ENCODE measurements at places on chromosomes 1 and 21.

- no peak for DNase-seq
Measured at GRCh38 chr1:207890136-207890738, 20.7 kb downstream of the CD34 start.

DNA sequence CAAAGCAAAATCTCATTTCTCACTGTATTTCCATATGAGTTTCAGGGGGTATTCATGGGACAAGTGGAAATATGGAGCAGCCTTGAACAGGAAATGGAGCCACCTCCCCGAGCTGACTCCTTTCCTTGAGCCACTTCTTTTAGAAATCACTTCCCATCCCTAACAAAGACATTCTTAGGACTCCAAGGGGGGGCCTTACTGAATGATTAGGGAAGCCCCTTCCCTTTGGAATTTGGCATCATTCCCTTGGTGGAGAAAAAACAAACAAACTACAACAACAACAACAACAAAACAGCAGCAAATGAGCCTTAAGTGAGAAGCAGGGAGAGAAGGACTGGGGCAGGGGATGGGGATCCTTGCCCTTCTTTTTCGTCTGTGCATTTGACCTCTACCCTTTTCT, 278.3 kb downstream of the ZNF648 start:
- DNase-seq: no peak

GRCh38 chr1:170415710-170416372, 116.1 kb upstream of the GORAB start:
- DNase-seq: no peak

- DNase-seq: no peak
Measured at GRCh38 chr1:4554271-4554865, 100.0 kb upstream of the AJAP1 start.

- no peak for DNase-seq
Measured at GRCh38 chr1:102851616-102852015, 256.7 kb downstream of the COL11A1 start.

- DNase-seq: no peak
Measured at GRCh38 chr1:200415227-200415626, 5.4 kb upstream of the ZNF281 start.

DNA sequence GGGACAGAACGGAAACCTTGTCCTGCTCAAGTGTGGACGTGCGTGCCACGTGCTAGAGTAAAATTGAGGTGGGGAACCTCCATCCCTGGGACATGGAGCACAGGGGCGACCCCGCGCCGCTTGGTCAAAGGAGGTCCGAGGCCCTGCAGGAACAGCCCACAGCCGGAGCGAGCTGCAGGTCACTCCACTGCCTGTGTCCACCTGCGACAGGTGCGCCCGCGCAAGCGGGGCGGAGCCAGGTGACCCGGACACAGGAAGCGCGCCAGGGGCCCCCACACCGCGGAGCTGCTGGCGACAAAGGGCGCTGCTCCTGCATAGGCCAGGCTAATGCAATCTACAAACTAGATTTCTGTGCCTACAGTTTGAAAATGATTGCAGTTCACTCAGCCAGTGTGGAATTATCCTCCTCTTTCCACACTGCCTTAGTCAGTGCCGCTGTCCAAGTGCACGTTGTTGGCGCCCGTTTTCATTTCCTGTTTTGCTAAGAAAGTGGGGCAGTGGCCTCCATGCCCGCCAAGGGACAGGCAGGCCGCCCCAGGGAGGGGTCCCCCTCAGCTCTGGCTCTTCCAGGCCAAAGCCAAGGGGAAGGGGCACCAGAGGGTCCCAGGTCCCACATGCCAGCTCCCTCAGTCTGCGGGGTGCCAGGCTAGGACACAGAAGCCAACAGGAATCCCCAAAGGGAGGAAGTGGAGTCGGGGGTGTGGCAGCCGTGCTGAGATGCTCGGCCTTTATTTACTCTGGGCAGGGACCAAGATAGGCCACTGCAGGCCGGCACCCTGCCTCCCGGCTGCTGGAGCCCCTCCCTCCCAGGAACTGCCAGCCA, 4.3 kb upstream of the NADK start:
- DNase-seq: no peak

DNA sequence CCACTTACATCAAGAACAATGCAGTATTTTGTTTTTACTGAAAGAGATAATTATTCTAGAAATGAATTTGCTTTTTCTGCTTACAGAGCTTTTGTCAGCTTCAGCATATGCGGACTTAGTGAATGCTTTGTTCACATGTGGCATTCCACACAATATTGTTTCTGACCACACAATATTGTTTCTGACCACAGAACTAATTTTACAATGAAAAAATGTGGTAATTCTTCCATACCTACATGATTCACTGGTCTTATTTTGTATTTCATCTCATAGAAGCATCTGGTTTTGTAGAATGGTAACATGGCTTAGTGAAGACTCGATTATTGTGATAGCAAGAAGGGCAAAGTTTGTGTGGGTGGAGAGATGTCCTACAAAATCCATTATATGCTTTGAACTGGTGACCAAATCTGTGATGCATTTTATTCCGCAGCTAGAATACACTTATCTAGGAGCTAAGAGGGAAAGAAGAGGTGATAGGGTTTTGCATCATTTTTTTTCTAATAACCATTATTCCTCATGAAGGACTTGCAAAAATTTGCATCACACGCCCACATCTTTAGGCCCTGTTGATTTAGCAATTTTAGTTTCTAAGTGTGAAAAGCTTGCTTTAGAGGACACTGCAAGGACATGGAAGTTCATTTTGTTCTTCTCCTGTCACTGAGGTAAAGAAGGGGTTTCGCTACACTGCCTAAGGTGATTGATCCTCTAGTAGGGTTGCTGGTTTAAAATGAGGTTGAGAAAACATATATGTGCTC, 75.3 kb downstream of the HLX start:
- no peak for DNase-seq

GRCh38 chr1:107277022-107277421, 136.2 kb downstream of the NTNG1 start:
- no peak for DNase-seq
